Activated T-helper 2 cell treated with anti-CD3 and anti-CD28 coated beads, Interferon-gamma antibody, Interleukin-2, Interleukin-4, amounts not matched to agents 10 μg/mL and 5 μg/mL and 100 μg/mL, durations not matched to agents 14 hours and 24 hours and 36 hours (primary cell): ENCODE measurements at places on chromosomes 12 and 14.

- no peak for DNase-seq
Measured at GRCh38 chr14:33805593-33805992, 145.3 kb downstream of the EGLN3 start.

GRCh38 chr12:48084066-48084465, 21.8 kb downstream of the SENP1 start:
- DNase-seq = no peak

GRCh38 chr14:65676361-65677014, 264.0 kb downstream of the FUT8 start:
- no peak for DNase-seq

DNA sequence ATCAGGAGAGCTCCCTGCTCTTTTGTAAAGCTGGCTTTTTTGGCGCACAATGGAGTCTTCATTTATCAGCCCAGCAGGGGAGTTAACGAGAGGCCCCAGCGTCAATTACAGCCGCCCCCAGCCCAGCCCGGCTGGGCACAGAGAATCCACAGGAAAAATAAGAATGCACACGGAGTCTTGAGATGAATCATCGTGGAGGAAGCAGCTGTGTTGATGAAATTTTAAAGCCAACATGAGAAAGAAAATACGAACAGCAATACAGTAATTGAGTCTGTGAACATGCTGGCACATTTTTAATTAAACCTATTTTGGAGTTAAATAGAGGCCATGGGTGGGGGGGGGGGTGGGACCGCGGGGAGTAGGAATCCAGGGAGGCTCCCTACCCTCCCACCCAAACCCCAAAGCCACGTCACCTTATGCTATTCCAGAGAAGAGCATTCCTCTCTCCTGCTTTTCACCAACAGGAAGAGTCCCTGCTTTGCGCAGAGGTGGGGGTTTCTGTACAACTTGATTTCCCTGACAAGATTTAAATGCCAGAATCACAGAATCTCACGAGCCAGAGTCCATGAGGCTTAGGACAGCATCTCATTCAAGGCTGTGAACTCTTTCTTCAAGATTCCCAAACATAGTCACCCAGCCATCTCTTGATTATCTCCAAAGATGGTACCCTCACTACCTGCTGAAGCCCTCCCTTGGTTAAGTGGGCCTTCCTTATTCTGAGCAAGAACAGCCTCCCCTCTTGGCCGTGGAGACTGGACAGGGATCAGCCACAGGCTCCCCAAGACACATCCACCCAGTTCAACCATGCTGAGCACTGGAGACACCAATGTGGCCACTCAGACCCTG, 50.3 kb downstream of the CCNK start:
- DNase-seq = no peak

DNA sequence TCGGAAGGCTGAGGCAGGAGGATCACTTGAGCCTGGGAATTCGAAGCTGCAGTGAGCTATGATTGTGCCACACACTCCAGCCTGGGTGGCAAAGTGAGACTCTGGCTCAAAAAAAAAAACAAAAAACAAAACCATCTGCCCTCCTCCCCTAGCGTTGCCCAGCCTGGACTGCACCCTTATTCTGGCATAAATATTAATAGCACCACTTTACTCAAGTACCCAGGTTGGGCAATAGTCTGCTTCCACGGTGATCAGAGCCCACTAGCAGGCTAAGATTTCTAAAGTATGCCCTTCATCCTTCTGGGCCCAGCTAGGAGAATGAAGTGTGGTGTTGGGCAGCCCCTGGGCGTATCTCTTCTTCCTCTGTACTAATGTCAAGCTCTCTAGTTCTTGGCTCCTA, 33.3 kb downstream of the KCTD10 start:
- no peak for DNase-seq

DNA sequence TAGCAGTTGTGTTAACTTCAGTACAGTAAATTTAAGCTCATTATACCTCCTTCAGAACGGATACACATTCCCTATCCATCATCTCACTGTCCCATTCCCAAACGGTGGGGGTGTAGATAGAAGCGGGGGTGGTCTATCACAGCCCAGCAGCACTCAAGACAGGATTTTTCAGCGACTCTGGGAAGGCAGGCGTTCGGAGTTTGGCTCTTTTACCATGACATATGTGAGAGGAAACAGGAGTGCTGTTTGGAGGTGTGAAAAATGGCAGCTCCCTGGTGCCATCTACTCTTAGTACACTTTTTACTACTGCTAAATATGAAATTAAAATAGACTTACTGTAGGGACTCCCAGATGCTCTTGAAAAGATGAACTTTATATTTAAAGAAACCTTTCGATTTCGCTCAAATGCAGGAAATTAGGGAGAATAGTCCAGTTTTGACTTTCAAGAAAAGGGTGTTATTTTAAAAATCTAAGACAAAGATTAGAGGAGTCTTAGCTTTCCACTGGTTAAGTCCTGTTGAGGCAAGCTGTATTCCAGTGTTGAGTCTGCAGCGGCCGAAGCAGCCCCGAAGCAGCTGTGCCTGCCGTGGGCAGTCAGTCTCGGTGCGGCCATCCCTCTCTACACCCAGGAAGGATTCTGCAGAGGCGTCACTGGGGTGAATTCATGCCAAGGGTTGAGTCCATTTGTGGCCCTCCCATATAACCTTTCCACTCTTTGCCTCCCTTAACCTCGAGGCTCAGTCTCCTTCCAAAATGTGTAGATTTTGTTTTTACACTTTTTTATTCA, 42.1 kb downstream of the KCNMB4 start:
- no peak for DNase-seq

- DNase-seq = no peak
Measured at GRCh38 chr14:59017285-59017965, 171.0 kb upstream of the DAAM1 start.

DNA sequence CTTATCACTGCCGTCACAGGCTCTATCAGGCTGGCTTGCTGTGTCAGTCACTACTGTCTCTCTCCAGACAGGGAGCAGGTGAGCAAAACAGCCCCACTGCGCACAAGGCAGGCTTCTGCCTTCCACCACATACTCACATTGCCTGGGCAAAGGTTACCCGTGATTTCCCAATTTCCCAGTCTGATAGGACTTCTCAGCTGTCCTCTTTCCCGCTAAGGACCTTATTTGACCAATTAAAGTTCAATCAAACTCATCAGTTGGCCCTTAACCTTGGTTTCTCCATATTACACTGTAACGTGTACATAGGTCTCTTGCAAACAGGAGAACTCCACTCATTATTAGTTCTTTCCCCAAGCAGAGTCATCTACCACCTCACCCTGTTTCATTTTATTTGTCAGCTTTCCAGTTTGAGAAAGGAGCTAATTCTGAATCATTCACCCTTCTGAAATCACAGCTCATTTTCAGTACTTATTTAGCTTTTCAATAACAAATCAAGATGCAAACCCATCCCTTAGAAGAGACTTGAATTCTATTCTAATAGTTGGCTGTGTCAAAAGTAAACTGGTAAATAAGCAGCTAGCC, 170.8 kb downstream of the ESR2 start:
- DNase-seq = no peak

DNA sequence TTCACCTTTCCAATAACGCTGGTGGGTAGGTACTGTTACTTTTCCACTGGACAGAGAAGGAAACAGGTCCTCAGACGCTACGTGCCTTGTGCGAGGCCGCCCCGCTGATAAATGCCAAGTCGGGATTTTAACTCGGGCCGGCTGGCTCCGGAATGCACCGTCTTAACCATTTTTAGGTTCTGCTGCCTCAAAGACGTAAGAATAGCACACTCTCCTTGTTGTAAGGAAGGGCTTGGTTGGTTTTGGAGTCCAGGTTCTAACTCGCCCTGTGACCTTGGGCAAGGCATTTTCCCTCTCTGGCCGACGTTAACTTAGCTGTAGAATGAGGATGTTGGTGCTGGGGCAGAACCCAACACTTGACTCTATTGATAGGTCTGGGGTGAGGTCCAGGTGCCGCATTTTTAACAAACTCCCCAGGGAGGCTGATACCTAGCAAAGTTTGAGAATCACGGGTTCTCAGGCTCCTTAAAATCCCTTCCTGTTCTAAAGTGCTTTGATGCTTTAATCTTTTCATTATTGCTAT, 814 bp downstream of the ANKRD13A start:
- DNase-seq = no peak

- no peak for DNase-seq
Measured at GRCh38 chr14:84544486-84545131, 985.3 kb upstream of the FLRT2 start.

GRCh38 chr12:80273144-80273543, 170.9 kb upstream of the PTPRQ start:
- DNase-seq = no peak

- DNase-seq = no peak
Measured at GRCh38 chr12:3000548-3001275, 41.5 kb downstream of the TEAD4 start.

DNA sequence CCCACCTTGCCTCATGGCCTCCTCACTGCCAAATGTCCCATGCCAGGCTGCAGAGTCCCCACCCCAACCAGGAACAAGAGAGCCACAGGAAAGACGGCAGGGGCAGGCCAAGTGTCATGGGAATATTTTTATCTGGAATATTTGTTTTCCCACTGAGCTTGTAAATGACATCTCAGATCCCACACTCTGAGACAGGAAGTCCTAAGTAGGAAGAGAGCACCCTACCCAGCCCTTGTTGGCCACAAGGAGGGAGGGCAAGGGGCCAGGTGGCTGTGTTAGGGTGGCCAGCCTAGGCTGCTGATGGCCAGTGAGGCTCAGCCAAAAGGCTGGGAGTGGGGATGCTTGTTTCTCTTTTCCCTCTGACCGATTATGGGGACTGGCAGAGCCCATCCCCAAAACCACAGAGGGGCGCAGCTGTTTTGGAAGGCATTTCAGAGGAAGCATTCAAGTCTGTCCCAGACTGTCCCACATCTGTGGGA, 7.7 kb upstream of the MEG3 start:
- no peak for DNase-seq

- DNase-seq = no peak
Measured at GRCh38 chr14:58669556-58670200, 31.9 kb downstream of the DACT1 start.

GRCh38 chr12:119681111-119681510, 13.2 kb downstream of the PRKAB1 start:
- DNase-seq = no peak

GRCh38 chr14:71931492-71932228, 569 bp upstream of the RGS6 start:
- no peak for DNase-seq

GRCh38 chr12:96776908-96777307, 130.1 kb upstream of the NEDD1 start:
- no peak for DNase-seq

- DNase-seq = no peak
Measured at GRCh38 chr14:49792618-49793017, 24.7 kb downstream of the KLHDC2 start.

- DNase-seq = no peak
Measured at GRCh38 chr14:33508126-33509062, 442.5 kb downstream of the EGLN3 start.

DNA sequence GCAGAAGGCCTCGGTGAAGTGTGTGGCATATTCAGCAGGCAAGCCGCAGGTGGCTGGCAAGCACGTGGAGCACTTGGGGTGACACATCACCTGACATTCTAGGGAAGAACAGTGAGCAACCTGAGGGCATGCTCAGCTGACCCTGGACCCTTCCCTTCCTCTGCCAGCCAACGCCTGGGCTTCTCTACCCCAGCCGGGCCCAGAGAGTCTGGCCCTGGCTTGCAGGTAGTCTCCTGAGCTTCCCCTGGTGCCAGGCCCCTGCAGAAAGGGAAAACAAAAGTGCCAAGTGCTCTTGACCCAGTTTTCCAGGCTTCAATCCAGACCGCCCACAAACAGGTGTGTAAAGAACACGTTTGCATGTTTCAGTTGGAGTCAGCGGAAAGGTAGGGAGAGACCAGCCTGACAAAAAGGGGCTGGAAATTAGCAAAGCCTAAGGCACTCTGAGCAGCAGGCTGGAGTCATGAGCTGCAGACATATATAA, 45.7 kb downstream of the PRKAB1 start:
- no peak for DNase-seq

- DNase-seq = no peak
Measured at GRCh38 chr12:45934956-45935355, 55.4 kb downstream of the SCAF11 start.

DNA sequence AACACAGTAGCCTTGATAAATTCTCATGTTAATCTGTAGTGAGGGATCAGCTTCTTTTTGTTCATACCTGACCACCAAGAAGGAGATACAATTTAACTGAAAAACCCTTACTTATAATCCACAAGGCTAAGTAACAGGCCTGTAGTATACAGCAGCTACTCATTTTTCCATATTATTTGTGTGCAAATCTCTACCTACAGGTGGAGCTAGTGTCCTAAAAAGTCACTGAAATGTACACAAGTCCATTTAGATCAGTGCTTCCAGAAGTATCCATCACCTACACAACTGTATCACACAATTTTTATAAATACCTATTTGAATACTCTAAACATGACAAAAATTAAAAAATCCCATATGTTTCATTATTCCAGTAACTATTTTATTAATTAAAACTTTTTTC, 173.2 kb downstream of the SLC35F4 start:
- no peak for DNase-seq

GRCh38 chr12:51621156-51621922, 30.3 kb downstream of the SCN8A start:
- no peak for DNase-seq

GRCh38 chr14:75636100-75636692, 24.5 kb downstream of the ERG28 start:
- no peak for DNase-seq

- no peak for DNase-seq
Measured at GRCh38 chr14:71061458-71061857, 154.2 kb downstream of the PCNX1 start.

DNA sequence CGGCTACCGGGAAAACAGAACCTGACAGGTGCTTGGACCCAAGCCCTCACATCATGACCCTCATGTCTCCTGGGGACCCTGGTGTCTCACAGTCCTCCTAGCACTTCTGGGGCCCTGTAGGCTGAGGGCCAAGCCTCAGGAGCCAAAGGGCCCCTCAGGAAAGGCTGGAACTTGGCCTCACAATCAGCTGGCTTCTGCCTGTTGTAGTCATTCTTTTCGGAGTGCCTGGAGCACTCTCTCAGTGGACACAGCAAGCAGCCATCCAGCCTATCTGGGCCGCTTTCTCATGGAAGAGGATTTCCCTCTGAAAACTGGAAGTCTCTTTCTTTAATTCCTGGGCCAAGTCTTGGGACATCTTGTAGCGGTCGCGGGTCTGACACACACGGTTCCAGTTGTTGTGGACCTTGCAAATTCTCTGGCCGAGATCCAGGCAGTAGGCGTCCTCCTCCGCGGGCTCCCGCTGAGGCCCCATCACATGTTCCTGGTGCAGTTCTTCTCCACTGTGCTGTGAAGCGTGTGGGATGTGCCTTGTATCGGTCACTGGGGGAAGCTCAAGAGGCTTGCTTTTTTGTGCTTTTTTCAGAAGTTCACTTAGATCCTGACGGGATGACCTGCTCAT, 169.3 kb downstream of the EMP1 start:
- DNase-seq = no peak

GRCh38 chr14:75928690-75929181, 53.1 kb downstream of the TGFB3 start:
- DNase-seq = no peak
